ENCODE measurements at places on chromosomes 1 and 21. TPM values are rescaled to one million over a fixed set of nuclear protein-coding genes. Genes with fewer than 3 reads are reported as not detected.

Gene SYT6
- 11.1 TPM for total RNA-seq

Gene FCRLA
- total RNA-seq, result not detected

Gene P3H1
- 40.0 TPM for total RNA-seq

Gene CELA3B
- total RNA-seq, result not detected

Gene SGIP1
- 0.84 TPM for total RNA-seq

Gene MYBPH
- total RNA-seq, result 0.15 TPM

Gene PRRX1
- total RNA-seq, result 20.6 TPM

All from motor neuron (in vitro differentiated cells).